ENCODE measurements at places on chromosomes 12 and 14. TPM values are rescaled to one million over a fixed set of nuclear protein-coding genes. Genes with fewer than 3 reads are reported as not detected.

The NELL2 gene
- total RNA-seq = 28.4 TPM

The SMCO2 gene
- total RNA-seq = 0.23 TPM

The CLEC2A gene
- not detected for total RNA-seq

The KRT72 gene
- total RNA-seq = 3.2 TPM

GRCh38 chr12:59886131-59886733 lies 290.4 kb downstream of the SLC16A7 start:
- no peak for DNase-seq

GRCh38 chr12:1920971-1921370 lies 2.5 kb upstream of the CACNA2D4 start:
- no peak for DNase-seq

GRCh38 chr12:49296034-49296835 lies 1.3 kb downstream of the PRPH start:
- peak; percentile 82 for DNase-seq

DNA sequence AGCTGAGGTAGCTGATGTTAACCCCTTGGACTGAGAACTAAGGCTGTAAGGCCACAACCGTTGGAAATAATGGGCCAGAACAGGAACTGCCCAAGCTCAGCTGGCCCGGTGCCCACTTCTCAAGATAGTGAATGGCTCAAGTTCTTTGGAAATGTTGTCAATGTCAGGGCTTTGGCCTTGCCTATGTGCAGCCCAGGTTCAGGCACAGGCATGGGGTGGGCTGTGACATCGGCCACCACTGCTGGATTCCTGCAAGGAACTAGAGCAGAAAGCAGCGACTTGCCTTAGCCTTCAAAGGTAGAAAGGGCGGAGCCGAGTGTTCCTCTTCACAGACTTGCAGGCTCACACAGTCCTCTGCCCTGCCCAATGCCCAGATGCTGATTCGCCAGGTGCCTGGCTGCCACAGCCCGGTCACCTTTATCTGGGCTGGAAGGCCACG lies 291.2 kb downstream of the ZFP36L1 start:
- no peak for DNase-seq

GRCh38 chr12:2876431-2877046 lies 435 bp downstream of the FOXM1 start:
- peak; percentile 59 for DNase-seq

DNA sequence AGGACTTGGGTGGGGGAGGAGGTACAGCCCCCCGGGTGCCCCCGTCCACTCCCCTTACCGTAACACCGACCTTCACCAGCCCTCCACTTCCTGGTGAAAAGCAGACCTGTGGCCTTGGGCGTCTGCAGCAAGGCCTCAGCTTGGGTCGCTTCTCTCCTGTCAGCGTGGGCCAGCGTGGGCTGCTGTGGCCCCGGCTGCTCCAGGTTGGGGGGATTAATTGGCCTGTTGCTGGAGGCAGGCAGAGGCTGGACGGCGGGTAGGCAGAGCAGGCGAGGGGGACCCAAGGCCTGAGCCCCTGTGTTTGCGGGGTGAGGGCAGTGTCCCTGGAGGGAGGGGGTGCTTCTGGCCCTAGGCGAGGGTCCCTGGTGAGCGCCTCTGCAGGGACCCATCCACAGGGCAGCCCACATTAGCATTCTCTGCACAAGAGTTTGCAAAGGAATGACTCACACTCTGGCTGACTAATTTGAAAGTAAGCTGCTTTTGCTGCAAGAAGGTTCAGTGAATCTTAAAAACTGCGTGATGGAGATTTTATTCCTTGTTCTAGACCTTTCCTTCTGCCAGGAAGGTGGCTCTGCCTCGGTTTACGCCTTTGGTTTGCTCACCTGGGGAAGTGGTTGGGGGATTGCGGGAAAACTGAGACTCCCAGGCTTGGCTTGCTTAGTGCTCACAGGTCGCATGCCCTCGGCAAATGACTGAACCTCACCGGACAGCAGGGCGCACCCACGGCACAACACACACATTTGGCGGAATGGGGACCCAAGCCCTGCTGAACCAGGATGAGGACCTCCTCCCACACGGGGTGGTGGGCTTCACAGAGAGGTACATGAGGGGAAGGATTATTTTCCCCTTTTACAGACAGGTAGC lies 37.9 kb upstream of the DLK1 start:
- DNase-seq = no peak

- DNase-seq = no peak
Observed at GRCh38 chr12:172732-173161, 41.2 kb downstream of the SLC6A12 start.

Measured in activated CD4-positive, alpha-beta T cell treated with anti-CD3 and anti-CD28 coated beads for 36 hours (primary cell).